CD4-positive, alpha-beta T cell treated with Interleukin-4 for 1 hour (primary cell): ENCODE measurements at places on chromosomes 2 and 18.

- DNase-seq = no peak
Observed at GRCh38 chr18:22912835-22913234, 20.3 kb upstream of the RBBP8 start.

GRCh38 chr2:129820908-129821307 is 158.6 kb upstream of the RAB6C start:
- no peak for DNase-seq

DNA sequence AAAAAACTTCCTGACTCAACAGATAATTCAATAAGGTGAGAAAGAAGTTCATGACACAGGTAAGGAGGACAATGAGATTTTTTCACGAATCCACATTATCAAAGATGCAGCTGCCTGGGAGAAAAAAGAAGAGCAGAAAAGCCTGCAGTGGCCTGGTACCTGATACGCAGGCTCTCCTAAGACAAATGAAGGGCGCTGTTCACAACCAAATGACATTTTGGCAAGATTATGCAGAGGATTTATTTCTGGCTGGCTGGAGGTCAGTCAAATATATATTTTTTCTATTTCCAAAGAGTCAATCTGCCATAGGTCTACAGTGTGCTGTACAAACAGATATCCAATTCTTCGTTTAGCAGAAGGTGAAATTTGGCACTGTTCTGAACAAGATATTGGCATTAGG is 257.3 kb downstream of the STK39 start:
- DNase-seq = no peak

GRCh38 chr2:96801786-96802595 is 14.1 kb upstream of the CNNM3 start:
- DNase-seq = no peak

DNA sequence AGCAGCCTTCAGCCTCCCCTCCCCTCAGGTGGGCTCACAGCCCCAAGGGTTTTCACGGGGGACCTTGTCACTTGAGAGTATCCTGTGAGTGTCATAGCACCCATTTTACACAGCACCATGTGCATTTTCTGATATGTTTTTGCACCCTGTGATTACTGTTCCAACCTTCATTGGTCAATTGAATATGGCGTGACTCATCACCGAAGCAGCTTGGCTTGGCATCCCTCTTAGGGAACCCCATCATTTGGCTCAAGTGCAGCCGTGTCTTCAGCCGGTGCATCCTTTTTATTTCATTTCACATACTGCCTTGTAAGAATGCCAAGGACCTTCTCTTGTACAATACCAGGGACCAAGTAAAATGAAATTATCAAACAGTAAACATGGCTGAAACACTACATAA is 57.6 kb downstream of the NPAS2 start:
- DNase-seq = no peak

DNA sequence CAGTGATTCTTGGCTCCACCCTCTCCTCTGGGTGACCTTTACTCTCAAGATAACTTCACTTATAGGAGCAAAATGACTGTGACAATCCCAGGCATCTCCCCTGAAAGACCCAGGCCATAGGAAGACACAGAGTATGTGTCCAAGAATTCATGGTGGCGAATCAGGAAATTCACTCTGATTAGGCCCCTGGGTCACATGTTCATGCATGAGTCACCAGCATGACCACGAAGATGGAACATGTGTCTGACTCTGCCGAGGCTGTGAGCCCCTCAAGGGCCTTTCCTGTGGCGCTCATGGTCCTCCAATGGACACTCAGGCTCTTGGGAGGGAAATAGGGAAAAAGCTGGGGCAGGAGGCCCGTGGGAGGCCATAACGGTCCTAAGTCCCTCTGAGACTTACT is 74.0 kb upstream of the TEX51 start:
- DNase-seq = no peak

DNA sequence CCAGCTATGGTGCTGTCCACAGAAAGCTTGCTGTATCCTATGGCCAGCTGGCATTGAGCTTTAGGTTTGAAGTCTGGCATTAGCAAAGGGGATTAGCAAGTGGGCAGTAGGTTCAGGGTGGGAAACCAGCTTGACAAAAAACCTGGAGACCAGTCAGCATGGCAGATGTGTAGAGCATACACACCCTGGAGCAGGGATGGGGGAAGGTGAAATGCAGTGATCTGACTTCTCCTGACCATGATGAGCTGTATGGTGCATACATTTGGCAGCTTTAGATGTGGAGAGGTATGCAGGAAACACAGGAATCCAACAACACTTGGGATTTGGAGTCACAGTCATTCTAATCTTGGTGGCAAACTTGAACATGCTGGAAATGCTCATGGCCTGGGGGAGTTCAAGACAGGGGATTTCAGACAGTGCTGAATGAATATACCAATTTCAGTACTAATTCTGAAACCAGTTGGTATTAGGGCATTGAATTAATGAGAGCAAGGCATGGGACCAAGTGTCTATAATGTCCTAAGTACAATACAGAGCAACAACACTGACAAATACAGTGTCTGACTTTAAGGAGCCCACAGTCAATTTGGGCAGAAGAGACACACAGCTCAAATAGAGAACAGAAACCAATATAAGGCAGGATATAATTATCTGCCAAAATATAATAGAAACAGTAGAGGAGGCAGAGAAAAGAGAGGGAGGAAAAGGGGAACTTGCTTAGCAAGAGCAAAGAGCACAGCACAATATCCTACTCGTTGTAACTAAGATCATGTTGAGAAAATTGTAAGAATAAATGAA is 11.8 kb downstream of the ARHGAP15 start:
- no peak for DNase-seq

DNA sequence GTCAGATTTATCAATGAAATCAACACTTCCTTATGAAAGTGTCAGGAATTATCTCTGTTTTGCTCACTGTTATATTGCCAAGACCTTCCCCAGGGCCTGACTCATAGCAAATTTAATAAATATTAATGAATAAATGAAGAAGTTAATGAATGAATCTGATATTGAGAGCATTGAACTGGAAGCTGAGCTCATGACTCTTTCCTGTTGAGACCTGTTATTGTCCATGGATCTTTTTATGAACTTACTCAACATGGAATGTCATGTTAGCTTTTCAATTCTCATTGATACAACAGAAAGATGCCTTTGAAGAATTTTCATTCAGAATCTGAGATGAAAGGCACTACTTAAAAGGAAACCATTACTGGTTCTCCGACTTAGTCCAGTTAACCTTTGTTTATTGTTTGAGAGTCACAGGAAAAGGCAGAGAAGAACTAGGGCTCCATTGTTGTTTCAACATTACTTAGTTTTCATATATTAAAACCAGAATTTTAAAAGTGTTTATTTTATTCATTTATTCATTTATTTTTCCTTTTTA is 90.4 kb upstream of the UNC80 start:
- DNase-seq = no peak

DNA sequence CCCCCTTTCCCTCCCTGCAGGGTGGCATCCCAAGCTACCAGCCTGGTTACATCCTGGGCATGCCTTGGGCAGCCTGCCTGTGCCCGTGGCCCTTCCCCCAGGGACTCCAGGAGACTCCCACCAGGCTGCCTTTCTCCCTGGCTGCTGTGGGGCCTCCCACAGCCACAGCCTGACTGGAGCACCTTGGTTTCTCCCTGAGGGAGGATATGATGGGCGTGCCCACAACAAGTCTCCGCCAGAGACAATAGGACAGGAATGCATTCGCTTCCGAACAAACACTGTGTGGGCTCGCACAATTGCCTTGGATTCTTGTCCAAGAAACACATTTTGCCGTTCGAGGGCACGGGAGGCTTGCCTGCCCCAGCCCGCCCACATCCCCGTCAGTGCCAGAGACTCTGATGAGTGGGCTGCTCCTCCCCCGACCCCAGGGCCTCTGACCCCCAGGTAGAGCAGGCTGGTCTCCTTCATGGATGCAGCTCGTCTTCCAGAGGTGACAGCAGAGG is 102.1 kb downstream of the SMAD7 start:
- no peak for DNase-seq

DNA sequence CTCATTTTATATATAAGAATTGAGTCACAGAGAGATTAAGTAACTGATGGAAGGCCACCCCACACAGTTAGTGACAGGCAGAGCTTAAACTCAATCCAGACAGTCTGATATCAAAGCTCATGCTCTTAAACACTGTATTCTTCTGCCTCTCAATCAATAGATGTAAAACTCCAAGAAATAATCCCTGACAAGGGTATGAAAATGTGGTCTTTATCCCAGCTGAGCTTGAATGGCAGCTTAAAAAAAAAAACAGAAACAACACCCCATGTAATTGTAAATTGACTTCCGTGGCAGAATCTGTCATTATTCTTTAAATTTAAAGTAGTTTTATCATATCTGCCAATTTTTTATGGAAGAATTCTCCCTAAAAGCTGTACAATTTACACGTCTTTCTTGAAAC is 60.1 kb downstream of the RAB27B start:
- no peak for DNase-seq
